ENCODE measurements at places on chromosomes 11 and 22. TPM values are rescaled to one million over a fixed set of nuclear protein-coding genes. Genes with fewer than 3 reads are reported as not detected.

ACTN3 gene
- total RNA-seq, result 1.2 TPM

GRAMD4 gene
- 53.1 TPM for total RNA-seq

TREH gene
- not detected for total RNA-seq

- no peak for DNase-seq
Observed at GRCh38 chr11:120486138-120486537, 25.4 kb upstream of the GRIK4 start.

GRCh38 chr11:20000022-20000350 is 160.3 kb downstream of the DBX1 start:
- no peak for DNase-seq

DNA sequence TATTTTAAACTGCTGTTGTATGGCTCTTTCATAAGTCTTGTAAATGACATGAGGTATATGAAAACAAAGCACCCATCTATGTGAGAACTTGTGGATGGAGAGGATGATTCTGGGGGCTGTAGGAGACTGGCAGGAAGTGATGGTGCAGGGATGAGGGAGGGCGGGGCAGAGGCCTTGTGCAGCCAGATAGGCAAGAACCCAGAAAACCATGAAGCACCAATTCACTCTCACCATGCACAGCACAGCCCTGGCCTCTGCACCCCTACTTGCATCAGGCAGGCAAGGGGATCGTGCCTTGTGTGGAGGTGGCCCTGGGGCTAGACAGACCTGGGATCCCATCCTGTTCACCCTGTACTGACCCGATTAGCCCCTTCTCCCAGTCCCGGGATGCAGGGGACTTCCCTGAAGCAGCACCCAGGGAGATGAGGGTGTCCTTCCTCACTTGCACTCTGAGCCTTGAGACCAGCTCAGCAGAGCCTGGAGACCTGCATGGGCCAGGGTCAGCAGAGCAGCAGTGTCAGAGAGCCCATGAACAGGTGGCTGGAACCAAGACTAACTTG is 85.5 kb downstream of the MORC2 start:
- no peak for DNase-seq

DNA sequence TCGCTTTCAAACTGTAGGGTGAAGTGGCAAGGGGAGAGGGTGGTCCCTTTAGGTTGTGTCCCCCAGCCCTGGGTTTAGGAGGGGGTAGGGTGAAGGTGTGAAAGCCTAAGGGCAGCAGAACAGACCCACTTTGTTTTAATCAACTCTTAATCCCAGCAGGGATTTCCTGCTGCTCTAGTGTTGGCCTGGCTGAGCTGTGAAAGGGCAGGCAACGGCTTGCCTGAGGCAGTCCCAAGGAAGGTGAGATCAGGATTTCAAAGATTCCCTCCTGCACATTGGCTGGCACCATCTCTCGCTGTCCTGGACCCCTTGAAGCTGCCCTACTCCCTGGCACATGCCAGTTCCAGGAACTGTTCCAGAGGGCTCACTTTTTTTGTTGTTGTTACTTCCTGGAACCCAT is 221.3 kb downstream of the INSC start:
- DNase-seq, result no peak

Data from gastrocnemius medialis (tissue), 4 donors.